ENCODE measurements at places on chromosomes 5 and 9.
A peak's percentile ranks its signal among the peaks of the same experiment; 100 is the strongest.

DNA sequence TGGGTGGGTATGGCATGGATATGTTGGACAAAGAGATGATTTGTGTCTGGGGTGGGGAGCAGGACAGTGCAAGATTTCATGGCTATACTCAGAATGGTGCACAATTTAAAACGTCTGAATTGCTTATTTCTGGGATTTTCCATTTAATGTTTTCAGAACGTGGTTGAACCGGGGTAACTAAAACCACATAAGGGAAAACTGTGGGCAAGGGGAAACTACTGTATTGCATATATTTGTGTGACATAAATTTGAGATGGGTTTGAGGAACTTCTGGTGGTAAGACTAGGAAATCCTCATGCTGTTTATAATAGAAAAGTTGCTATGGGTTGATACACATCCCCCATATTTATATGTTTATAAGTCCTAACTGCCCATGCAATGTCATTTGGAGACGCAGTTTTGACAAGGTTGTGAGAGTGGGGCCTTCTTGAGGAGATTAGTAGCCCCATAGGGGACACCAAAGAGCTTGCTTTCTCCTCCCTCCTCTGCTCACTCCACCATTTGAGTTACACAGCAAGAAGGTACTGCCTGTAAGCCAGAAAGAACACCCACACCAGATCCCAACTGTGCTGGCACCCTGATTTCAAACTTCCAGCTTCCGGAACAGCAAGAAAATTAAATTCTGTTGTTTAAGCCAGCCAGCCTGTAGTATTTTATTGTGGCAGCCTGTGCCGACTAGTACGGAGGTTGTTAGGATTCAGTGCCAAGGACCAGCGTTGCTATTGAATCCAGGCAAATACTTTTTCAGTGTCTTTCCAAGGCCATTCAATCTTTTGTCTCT, 2118.9 kb downstream of the MAT2B start:
- no peak overlapping the region for H3K27ac ChIP-seq
- no peaks in the 10 kb centered on the region for H3K4me1 ChIP-seq
- DNase-seq = no peak
- H3K27me3 ChIP-seq = no peaks in the 10 kb centered on the region
- no peaks in the 10 kb centered on the region for H3K36me3 ChIP-seq
- no peak overlapping the region for H3K4me3 ChIP-seq

GRCh38 chr5:98593418-98593817, 180.0 kb upstream of the RGMB start:
- no peak for DNase-seq
- H3K27ac ChIP-seq = no peak overlapping the region
- no peaks in the 10 kb centered on the region for H3K27me3 ChIP-seq
- no peak overlapping the region for H3K4me3 ChIP-seq
- H3K4me1 ChIP-seq = no peaks in the 10 kb centered on the region

DNA sequence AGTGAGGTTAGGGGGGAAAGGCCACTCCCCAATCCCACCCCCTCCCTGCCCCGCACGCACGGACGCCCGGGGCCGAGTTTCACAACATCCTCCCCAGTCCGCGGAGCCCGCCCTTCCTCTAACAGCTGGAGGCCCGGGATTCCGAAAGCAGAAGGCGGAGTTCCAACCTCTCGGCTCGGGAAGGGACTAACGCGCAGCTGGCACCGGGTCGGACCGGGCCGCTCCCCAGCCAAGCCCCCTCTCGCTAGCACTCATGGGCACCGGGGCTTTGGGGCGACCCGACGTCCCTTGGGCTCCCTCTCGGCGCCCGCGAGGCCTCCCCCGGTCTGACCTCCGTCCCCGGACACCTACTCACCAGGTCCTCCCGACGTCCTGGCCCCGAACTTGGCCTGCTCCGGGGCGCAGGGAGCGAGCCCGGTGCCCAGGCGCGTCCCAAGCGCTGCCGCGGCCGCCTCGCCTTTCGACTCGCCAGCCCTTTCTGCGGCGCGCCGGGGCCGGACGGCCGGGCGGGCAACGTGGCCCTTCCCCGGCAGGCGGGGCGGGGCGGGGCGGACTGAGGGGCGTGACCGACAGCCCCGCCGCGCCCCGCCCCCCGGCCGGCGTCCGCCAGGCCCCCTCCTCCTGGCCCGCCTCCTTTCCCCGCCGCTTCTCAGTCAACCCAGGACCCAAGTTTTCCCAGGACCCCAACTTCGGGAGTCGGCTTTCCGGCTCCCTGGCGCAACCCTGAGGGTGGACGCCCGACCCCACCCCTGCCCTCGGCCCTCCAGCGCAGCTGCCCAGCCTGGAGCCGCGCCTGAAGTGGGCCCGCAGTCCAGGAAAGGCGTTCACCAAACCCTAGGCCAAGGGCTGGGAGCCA, at the start of gene MGAT1:
TSS of gene MGAT1 (minus strand) at position 482 of the 856 bp plus-strand sequence. CDS start 9,835 bp downstream, outside the sequence.
- peaks cover 48% of the 10 kb centered on the region for H3K4me1 ChIP-seq
- peaks cover 6% of the 10 kb centered on the region for H3K36me3 ChIP-seq
- H3K4me3 ChIP-seq = peak within 1 kb of the TSS; percentile 91
- no peaks in the 10 kb centered on the region for H3K27me3 ChIP-seq
- peak within 1 kb of the TSS; percentile 98 for H3K27ac ChIP-seq

DNA sequence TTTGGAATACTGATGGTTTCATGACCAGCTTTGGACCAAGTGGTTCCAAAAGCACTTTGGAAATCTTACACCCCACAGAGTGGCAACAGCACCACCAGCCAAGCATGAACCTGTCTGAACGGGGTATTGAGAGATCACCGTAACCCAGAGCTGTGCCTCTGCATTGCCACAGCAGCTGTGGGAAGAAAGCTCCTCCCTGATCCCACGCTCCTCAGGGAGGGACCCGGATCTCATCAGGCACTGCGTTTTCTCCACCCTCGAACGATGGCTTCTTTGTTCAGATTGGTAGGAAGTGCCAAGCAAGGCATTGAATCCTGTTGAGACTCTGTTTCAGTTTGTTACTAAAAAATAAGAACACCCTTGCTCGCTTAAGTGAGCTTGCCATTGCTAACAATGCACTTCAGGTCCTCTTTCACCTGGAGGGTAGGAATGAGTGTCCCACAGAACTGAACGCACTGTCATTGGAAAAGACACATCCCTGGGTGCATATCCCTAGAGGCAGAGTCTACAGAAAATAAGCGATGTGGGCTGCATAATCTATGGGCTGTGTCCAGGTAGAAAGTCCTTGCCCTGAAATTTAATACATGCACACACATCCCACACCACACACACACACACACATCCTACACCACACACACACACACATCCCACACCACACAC, 118.0 kb upstream of the ICE1 start:
- H3K4me1 ChIP-seq = no peaks in the 10 kb centered on the region
- no peak for DNase-seq
- no peaks in the 10 kb centered on the region for H3K27me3 ChIP-seq
- H3K4me3 ChIP-seq = no peak overlapping the region

- DNase-seq = no peak
- no peaks in the 10 kb centered on the region for H3K27me3 ChIP-seq
- H3K36me3 ChIP-seq = no peaks in the 10 kb centered on the region
- H3K4me1 ChIP-seq = no peaks in the 10 kb centered on the region
- H3K4me3 ChIP-seq = no peak overlapping the region
These were observed 13.5 kb downstream of the GAPT start for GRCh38 chr5:58504766-58505165.
